ENCODE measurements at places on chromosomes 2 and 18.

DNA sequence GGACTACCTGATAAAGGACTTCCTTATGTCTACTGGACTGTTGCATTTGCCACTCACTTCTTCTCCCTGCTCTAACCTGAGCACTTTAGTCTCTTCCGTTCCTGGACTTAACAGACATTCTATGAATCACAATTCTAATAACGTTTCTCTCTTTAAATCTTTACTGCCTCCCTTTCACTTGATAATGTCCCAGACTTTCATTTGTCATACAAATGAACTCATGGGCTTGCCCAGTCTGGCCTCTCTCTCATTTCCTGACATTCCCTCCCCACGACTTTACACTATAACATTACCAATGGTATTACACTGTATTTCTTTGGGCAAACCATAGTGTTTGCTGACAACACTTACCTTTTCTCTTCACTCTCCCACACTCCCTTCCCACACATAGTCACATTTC is 540.7 kb upstream of the TMEFF2 start:
- no peak for DNase-seq

GRCh38 chr2:237022533-237022932 is 63.2 kb upstream of the COPS8 start:
- DNase-seq: no peak

DNA sequence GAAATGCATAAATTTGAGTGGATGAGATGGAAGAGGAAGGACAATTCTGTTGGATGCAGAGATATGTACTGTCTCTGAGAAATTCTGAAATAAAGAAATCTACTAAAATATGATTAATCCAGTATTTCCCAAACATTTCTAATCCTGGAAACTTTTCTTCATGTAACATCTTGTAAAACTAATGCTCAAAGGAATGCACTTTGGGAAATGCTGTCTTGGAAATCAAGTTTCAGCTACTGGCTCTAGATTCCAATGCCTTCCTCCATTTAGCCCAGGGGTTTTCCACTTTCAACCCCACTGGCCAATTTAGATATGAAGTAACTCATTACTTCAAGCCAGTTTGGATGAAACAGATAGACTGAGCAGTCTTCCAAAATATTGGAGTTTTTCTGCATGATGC is 355.1 kb downstream of the TXNL1 start:
- no peak for DNase-seq

DNA sequence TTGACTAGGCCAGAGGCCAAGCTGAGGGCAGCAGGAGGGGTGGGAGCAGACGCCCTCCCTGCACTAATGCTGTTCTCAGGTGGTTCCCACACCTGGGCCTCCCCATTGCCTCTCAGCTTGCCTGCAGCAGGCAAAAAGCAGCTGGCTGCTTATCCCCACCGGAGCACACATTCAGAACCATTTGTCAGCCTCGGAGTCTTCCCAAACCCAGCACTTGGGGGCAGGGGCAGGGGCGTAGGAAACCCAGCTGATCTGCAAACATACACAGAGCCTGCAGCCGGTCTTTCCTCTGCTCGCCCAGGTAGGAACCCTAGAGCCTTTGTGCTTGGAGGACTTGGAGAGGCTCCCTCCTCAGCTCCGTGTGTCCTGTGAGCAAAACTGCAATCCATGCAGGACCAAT is 249.8 kb downstream of the CYP26B1 start:
- DNase-seq: no peak

GRCh38 chr18:65749841-65750240 is 971 bp upstream of the CDH7 start:
- no peak for DNase-seq

- no peak for DNase-seq
These were observed 57.7 kb downstream of the MRPL35 start for GRCh38 chr2:86256982-86257381.

- DNase-seq: no peak
These were observed 15.7 kb downstream of the CCL20 start for GRCh38 chr2:227829337-227829736.

DNA sequence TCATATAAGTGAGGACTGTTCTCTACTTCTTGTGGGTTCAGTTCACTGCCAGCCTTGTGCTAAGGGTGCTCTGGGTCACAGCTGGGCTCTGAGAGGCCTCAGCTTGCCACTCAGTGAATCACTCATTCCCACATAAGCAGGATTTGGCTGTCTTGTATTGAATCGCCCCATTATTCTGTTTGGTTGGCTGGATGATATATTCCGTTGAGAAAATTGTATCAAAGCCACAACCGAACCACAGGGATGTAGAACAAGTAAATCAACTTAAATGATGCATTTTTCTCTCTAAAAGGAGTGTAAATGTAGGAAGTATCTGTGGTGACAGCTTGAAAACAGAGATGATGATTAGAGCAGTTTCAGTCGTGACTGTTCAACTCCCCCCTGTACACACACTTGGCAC is 39.6 kb downstream of the TTC39C start:
- DNase-seq: no peak

DNA sequence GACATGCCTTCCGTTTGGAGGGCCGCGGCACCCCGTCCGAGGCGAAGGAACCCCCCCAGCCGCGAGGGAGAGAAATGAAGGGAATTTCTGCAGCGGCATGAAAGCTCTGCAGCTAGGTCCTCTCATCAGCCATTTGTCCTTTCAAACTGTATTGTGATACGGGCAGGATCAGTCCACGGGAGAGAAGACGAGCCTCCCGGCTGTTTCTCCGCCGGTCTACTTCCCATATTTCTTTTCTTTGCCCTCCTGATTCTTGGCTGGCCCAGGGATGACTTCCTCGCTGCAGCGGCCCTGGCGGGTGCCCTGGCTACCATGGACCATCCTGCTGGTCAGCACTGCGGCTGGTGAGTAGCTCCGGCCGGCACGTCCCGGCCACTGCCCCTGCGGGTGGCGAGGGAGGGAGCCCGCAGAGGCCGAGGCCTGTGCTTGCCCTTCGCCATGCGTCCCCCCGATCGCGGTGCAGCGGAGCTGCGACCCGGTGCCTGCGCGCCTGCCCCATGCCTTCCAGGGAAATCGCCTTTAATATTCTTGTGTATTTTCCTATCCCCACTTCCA is 1.2 kb downstream of the BMPR2 start:
- no peak for DNase-seq

DNA sequence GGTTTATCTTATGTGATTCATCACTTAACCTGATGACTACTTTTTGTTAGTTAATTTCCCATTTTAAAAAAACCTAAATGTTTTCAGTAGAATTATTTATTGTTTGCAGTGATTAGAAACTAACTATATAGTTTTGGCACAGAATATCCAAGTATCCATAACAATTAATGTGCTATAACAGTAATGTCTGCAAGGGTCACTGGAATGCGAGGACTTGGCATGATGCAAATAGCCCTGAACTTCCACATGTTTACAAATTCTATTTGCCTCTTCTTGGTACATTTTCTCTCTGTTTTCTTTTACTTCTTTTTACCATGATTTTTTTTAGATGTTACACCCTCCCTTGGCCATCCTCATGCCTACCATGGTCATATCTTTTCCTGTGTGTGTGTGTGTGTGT is 49.3 kb upstream of the GALNT3 start:
- DNase-seq: no peak

All from activated gamma-delta T cell treated with Interleukin-2 at 50 U/mL for 16 hours (primary cell).